Small intestine (tissue), 16 donors: ENCODE measurements at places on chromosomes 1 and 21. TPM values are rescaled to one million over a fixed set of nuclear protein-coding genes. Genes with fewer than 3 reads are reported as not detected.

- DNase-seq: no peak
Observed at GRCh38 chr1:183131166-183131565, 54.9 kb upstream of the LAMC2 start.

DNA sequence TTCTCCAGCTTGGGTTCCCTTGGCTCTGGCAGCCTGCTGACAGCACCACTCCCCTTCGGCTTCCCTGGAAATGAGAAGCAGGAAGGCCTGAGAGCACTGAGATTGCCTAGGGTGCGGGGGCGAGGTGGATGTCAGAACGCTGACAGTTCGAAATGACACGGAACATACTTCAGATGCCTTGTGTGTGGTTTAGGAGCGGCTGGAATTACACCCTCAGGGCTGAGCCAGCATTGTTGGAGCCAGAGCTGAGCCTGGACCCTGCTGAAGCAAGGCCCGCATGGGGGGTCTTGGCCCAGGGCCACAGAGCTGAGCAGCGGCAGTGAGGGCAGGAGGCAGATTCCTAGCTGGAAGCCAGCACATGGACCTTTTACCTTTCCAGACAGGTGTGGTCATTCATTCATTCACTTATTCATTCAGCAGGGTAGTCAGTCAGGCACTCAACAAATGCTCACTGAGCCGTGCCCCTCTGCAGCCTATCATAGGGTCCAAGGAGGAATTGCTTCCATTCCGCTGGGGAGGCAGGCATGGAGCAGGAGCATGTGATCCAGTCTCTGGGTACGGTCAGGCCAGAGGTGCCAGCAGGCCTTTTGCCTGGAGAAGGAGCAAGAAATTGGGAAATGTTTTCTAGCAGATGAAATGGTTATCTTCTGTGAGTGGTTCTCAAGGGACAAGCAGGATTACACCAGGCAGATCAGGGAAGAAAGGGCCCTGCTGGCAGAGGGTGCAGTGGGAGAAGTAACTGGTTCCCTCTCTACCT lies 6.6 kb upstream of the FOXE3 start:
- no peak for DNase-seq

DNA sequence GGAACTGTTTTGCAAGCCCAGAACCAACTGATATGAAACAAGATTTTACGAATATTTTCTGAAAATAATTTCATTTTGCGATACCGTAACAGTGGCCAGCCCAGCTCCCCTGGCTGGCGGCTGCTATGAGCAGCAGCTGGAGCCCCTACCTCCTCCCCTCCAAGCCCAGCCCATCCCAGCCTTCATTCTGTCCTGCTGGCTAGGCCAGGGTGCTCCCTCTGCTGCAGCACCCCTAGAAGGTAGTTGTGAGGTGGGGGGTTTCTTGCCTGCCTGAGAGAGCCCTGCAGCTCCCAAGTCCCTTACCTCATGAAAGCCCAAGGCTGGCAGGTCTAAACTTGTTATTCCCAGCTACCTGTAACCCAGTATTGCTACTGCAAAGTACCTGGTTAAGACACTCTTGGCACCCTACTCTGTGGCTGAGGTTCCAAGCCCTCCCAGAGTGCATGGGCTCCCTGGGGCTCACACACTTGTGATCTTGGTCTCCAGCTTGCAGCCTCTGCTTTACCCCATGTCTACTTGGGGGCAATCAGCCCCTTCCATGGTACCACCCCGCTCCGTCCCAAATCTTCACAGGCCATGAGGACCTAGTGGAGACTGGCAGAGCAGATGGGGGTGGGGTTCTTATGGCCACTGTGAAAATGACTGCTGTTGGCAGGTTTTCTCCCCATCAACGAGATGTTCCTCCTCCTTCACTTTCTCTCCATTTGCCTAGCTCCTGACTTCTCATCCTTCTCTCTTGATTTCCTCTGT lies 239.8 kb downstream of the TRABD2B start:
- DNase-seq: no peak

GRCh38 chr1:119660253-119661083 lies 12.4 kb upstream of the ZNF697 start:
- peak; percentile 78 for DNase-seq

Gene KRTAP10-4
- polyA plus RNA-seq: not detected

Gene PRELP
- 0.22 TPM for polyA plus RNA-seq

DNA sequence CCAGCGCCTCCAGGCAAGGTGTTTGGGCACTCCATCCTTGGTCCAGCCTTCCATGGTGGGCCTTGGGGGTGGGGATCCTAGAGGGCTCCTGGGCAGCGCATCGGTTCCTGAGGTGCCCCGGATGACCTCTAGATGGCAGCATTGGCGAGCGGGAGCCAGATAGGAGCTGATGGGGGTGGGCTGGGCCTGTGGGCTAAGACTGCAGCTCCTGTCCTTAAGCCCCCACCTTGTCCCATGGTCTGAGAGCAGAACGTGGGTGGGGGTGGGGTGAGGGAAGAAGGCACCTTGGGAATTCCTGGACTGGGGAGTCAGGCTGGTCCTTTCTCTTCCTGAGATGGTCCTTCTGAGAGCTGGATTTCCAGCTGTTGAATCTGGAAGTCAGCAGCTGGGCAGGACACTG lies 93.4 kb upstream of the CSF3R start:
- peak; percentile 24 for DNase-seq

DNA sequence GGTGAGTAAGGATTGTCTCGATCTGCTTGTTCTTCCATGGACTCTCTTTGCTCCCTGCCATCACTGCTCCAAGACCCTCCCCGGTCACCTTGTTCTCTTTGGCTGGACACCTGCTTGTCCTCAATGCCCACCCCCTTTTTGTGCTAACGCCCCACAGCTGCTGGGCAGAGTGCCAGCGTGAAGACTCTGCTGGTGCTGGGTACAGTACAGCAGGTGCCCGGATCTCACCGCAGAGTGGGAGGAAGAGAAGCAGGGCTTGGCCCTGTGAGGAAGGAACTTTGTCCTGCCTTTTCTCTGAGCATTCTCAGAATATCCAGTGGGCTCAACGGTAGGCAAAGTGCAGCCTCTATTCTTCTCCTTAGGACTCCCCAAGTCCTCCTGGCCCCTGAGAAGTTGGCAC lies 90.1 kb downstream of the PLXNA2 start:
- peak; percentile 59 for DNase-seq

DNA sequence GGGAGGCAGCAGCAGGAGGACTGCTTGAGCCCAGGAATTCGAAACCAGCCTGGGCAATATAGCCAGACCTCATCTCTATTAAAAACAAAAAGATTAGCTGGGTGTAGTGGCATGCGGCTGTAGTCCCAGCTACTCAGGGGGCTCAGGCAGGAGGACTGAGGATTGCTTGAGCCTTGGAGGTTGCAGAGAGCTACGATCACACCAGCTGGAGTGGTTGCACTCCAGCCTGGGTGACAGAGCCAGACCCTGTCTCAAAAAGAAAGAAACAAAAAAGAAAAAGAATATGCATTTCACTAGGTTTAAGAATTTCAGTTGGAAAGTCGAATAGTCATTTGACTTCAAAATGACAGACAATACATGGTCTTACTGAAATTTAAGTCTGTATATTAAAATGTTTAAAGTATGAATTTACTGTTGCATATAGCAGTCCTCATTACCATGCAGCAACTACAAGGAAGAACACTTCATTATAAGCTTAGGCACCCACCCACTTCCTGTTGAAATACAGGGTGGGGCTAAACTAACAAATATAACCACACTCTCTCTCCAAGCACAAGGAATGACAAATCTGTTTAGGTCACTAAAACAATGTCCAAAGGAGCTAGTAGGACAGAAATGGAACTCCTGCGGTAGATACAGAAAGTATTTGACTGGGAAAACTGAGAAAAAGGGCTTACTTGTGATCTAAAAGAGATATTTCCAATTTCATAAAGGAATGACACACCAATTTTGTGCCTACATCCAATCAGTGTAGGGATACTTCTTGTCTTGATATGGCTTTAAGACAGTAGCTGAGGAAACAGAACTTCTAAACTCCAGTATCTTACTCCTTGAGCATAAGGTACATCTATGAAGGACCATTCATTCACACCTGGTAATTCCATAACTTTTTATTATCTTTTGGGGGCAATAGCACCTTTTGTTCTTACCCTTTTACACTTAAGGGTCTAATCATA lies 44.1 kb downstream of the GPR3 start:
- DNase-seq: peak; percentile 84

DNA sequence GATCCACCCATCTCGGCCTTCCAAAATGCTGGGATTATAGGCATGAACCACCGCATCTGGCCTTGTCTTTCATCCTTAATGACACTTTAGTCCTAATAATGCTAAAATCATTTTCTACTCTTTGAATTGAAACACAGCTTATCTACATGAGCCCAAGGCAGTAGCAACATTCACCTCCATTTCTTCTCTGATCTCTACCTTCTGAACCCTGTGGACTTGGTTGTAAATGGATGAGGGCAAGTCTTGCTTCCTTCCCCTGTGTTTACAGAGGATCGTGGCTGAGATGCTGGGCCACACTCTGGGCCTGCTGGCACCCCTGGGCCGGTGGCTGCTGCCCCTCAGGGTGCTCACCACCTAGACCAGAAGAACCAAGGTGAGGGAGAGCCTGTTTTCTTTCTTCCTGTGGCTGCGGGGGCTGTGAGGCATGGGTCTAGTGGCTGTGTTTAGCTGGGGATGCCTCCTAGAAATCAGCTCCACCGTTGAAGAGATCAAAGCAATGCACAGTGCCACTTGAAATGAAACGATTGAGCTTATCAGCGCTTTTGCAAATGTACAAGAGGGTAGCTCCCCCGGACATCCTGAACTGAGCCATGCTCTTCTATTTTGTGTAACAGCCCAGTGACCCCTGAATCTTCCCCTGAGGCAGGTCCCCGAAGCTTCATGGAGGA lies 32.2 kb upstream of the LGALS8 start:
- no peak for DNase-seq

DNA sequence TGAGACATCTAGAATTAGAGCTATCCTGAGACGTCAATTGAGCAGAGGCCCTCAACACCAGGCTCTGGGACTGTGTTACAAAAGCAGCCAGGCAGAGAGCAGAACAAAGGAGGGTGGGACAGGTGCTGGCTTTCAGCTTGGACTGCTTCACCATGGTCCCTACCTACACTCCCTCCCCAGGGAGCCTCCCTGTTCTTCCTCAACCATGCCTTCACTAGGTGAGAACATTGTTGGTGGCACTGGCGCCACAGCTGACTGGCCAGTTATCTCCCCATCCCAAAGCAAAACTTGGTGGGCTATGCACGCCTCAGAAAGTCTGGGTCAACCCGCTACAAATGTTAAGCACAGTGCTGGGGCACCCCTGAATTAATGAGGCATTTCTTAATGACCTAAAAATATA lies 87.8 kb downstream of the NMNAT2 start:
- no peak for DNase-seq

DNA sequence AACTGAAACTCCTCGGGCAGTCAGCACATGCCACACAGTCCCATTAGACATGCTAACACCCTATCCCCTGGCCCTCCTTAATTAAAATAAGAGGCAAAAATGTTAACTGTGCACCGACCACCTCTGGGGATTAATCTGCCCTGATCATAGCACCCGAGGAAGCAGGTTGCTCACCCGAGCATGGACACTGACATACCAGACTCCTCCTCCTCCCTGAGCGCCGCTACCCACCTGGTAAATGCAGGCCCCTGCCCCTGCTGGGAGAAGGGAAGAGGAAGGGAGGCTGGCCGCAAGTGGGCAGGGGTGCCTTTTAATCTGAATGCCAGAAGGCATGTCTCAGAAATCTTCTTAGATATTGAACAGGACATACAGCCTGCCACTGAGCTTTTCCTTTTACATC lies 360.9 kb downstream of the RRAGC start:
- no peak for DNase-seq

Gene SLC9C2
- 0.06 TPM for polyA plus RNA-seq

Gene SPRR1A
- not detected for polyA plus RNA-seq

- DNase-seq: peak; percentile 81
Observed at GRCh38 chr1:157580179-157580827, 17.6 kb downstream of the FCRL4 start.

- DNase-seq: no peak
Observed at GRCh38 chr1:24286246-24287010, 32.7 kb upstream of the GRHL3 start.

GRCh38 chr21:41966872-41967621 lies 13.2 kb upstream of the C2CD2 start:
- DNase-seq: no peak

- DNase-seq: peak; percentile 86
Observed at GRCh38 chr1:3625151-3625907, 514 bp downstream of the TPRG1L start.

- DNase-seq: no peak
Observed at GRCh38 chr1:85001742-85002141, 4.8 kb upstream of the MCOLN2 start.

DNA sequence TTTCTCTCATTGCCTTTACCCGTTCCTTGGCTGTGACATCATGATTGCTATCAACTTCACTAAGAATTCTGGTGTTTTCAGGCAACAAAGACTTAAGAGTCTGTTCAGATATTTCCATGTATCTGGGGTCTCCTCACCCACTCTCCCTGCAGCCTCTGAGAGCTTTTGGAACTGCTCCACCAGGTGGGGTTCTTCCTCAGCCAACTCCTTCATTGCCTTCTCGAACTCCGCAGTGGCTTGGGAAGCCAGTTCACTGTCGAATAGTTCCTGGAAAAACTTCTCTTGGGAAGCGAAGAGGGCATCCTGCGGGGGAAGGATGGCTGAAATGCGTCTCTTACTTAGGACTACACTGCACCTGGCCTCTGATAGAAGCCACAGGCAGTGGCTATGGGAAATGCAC lies 2.1 kb downstream of the PEX19 start:
- no peak for DNase-seq

DNA sequence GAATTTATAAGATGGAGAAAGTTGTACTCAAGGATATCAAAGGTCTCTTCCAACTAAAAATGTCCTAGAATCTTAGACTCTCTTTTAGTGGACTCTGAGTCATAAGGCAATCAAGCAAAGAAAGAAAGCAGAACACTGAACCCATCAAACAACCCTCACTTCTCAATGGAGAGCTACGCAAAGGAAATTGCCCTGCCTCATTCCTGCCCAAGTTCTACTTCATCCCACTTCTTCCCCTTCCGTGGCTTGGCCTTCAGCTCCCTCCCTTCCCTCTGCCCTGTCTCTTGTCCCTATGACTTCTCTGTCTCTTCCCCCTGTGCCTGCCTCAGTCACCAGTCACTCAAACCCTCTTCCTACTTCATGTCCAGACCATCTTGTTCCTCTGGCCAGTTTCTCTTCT lies 58.5 kb downstream of the RIMS3 start:
- no peak for DNase-seq
